ENCODE measurements at places on chromosomes 1 and 21.

DNA sequence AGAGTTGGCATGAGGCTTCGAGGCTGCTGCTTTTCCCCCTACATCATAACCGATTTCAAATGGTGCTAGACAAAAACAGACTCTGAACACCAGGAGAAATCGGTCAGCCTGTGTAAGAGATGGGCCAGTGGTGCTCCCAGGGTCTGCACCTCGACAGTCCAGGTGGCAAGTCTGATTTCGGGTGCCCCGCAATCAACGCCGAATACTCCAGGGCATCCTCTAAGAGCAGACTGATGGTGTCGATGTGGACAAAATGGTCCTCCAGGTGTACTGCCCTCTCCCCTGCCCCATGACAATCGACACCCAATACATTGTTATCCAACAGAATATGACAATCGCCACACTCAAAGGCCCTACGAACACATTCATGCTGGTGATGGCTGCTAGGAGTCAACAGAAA lies 50.0 kb downstream of the CD46 start:
- DNase-seq, result no peak

DNA sequence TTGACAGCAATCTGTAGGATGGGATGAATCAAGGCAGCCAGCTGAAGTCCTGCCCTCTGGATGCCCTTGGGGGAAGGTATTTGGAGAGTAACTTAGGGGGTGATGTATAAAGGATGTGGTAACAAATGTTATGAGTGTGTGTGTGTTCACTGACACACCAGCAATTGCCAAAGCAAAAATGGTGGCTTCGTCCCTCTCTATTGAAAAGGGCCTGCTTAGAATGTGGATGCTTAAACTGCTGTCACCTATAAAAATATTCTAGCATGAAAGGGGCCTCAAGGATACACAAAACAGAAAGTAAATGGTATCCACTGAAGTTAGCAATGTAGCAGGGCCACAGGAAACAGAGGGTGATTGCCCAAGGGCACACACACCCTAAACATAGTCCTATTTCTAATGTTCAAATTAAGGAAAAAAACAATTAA lies 15.1 kb upstream of the AIM2 start:
- no peak for DNase-seq

DNA sequence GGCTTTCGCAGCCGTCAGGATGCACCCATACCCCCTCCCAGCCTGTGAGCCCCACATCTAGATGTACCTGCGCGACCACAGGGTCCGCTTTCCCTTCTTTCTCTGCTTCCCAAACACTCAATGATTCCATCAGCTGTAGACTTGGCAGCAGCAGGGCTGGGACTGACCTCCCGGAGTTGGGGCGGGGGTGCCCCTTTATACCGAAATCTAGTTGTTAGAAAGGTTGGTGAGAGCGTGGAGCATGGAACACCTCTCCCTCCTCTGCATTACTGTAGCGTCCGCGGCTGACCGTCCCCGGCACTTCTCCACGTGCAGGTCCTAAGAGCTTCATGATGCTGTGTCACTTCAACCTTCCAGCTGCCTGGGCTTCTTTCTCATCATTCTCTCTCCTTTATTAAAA lies 21.1 kb upstream of the ACTRT2 start:
- DNase-seq, result no peak

- no peak for DNase-seq
Measured at GRCh38 chr1:109880971-109881894, 29.4 kb upstream of the CSF1 start.

- DNase-seq, result no peak
Measured at GRCh38 chr1:165073185-165074007, 283.1 kb downstream of the LMX1A start.

GRCh38 chr1:185406006-185406690 lies 89.1 kb upstream of the IVNS1ABP start:
- DNase-seq, result no peak

Data from stimulated activated CD8-positive, alpha-beta memory T cell treated with anti-CD3 and anti-CD28 coated beads, Interleukin-15, amount 100 ng/mL, for 24 hours (primary cell).